ENCODE measurements at places on chromosomes 13 and 19. TPM values are rescaled to one million over a fixed set of nuclear protein-coding genes. Genes with fewer than 3 reads are reported as not detected.
A peak's percentile ranks its signal among the peaks of the same experiment; 100 is the strongest.

VRK3 gene
- 71.3 TPM for total RNA-seq

TMEM238 gene
- 23.0 TPM for total RNA-seq

DNA sequence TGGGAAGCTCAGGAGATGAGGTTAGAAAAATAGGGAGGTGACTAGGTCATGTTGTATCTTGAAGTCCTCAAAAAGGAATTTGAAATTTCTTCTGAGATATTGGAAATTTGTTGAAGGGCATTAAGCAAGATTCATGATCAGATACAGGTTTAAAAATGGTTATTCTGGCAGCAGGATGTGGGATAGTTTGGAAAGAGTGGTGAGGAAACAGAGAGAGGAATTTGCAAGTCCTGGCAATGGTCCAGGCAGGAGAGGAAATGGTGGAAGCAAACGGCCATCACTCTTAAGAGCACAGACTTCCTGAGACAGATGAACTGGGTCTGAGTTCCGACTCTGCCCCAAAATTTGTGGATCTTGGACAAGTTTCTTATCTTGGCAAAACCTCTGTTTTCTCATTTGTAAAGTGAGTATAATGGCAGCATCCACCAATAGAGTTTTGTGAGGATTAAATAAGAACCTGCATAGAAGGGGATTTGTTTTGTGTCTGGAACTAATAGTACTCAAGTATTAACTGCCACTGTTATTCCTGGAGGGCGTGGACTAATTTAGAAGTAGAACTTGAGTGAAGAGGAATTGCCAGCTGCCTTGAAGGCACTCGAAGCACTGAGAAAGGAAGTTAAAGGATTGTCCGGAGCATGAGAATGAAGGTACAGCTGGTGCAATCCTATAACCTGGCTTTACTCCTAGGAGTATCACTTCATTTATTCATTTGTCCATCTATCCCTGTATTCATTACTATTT is 99.6 kb downstream of the CCNA1 start:
- no peak for DNase-seq

DNA sequence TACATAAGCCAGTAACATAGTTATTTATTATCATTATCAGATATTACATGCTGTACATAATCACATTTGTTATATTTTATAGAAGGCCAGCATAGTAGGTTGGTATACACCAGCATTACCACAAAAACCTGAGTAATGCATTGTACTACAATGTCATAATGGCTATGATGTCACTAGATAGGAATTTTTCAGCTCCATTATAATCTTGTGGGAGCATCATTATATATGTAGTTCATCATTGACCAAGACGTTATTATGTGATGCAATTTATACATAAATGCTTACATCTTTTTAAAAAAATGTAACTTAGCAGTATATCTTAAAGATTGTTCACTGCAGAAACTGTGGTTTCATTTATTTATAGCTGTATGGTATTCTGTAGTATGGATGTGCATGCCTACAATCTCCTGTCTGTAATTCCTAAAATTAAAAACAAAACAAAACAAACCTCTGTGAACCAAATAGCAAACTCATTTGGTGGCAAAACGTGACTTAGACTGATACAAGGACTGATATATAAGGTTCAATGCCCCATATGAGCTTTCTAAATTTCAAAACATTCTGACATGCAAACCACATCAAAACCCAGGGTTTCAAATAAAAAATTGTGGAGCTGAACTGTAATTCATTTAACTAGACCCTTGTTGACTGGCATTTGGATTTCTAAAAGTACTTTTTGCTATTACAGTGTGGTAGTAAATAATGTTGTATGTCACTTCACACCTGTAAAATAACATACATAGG is 250.9 kb downstream of the DLEU7 start:
- no peak for DNase-seq

- peak; percentile 67 for DNase-seq
Observed at GRCh38 chr13:113951246-113951999, 22.5 kb downstream of the C13orf46 start.

- DNase-seq = no peak
Observed at GRCh38 chr19:39166571-39167391, 30.0 kb upstream of the NCCRP1 start.

GRCh38 chr19:17090583-17090982 is 15.0 kb downstream of the MYO9B start:
- peak; percentile 59 for DNase-seq

DNA sequence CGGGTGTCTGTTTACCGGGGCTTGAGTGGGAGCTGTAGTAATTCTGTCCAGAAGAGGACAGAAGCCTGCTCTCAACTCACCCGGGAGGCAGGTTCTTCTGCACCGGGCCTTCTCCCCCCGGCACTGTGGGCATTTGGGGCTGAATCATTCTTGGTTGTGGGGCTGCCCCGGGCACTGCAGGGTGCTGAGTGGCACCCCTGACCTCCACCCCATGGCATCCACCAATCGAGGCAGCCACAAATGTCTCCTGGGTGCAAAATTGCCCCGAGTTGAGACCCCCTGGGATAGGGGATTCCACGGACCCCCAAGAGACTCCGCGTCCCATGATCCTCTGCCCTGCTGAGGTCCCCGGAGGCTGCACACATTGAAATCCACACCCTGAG is 68.8 kb downstream of the GNG7 start:
- no peak for DNase-seq

LGALS4 gene
- 1.4 TPM for total RNA-seq

OR10H3 gene
- not detected for total RNA-seq

GRCh38 chr19:9070066-9070465 is 16.8 kb upstream of the OR1M1 start:
- DNase-seq = no peak

GRCh38 chr13:111327730-111328573 is 7.5 kb downstream of the TEX29 start:
- peak; percentile 34 for DNase-seq

- no peak for DNase-seq
Observed at GRCh38 chr19:38710928-38711725, 33.1 kb downstream of the CAPN12 start.

TUBGCP3 gene
- 53.0 TPM for total RNA-seq

GRCh38 chr19:45995715-45996385 is 583 bp downstream of the CCDC61 start:
- DNase-seq = no peak

PRR22 gene
- 2.1 TPM for total RNA-seq

DNA sequence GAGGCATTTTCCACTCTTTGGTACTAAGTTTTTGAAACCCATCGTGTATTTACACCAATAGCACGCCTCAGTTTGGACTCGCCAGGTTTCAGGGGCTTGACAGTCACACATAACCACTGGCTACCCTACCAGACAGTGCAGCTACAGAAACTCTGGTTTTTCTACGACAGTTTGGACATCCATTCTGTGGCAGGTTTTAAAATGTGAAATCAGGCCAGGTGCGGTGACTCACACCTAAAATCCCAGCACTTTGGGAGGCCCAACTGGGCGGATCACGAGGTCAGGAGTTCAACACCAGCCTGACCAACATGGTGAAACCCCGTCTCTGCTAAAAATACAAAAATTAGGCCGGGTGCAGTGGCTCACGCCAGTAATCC is 13.2 kb downstream of the KDELR1 start:
- no peak for DNase-seq

ZNF547 gene
- total RNA-seq = 3.5 TPM

GRCh38 chr13:102846261-102847015 is 606 bp downstream of the ERCC5 start:
- DNase-seq = peak; percentile 74

DNA sequence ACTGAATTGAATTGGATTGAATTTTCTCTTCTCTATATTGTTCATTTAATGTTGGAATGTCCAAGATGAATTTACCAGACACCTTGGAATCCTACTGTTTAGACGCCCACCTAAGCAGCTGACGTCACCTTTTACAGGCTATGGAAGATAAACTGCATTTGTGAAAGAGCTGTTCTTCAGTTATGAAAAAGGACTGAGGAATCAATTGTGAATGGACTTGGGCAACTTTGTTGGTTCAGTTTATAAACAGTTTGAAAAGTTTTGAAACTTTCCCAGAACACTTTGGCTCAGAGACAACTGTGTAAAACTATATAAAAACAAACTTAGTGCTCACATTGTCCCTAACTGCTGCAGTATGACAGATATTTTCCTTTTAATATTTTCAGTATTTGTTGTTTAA is 590.8 kb upstream of the SPRY2 start:
- no peak for DNase-seq

GRCh38 chr19:47284324-47284899 is 9.7 kb downstream of the INAFM1 start:
- DNase-seq = no peak

GRCh38 chr13:104321756-104322155 is 1255.5 kb upstream of the SLC10A2 start:
- no peak for DNase-seq

GRCh38 chr13:29473166-29473565 is 122.3 kb downstream of the SLC7A1 start:
- DNase-seq = no peak

DNA sequence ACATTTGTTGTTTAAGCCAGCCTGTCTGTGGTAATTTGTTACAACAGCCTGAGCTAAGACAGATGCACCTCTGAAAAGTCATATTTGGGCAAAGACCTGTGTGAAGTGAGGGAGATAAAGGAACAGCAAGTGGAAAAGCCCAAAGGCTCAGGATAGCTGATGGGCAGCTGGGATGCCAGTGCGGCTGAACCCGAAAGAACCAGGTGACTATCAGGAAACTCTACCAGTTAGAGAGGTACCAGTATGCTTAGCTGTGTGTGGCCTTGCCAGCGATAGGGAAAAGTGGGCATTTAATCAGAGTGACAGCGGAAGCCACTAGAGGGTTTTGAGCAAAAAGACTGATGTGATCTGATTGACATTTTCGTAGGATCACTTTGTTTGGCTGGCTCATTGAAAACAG is 764.8 kb upstream of the GPC6 start:
- DNase-seq = no peak

- no peak for DNase-seq
Observed at GRCh38 chr13:105464249-105464648, 1071.2 kb downstream of the EFNB2 start.

ZNF471 gene
- total RNA-seq = 0.55 TPM

GRCh38 chr19:39038098-39038497 is 5.7 kb upstream of the FBXO27 start:
- DNase-seq = no peak

NR1H2 gene
- 62.2 TPM for total RNA-seq

DNA sequence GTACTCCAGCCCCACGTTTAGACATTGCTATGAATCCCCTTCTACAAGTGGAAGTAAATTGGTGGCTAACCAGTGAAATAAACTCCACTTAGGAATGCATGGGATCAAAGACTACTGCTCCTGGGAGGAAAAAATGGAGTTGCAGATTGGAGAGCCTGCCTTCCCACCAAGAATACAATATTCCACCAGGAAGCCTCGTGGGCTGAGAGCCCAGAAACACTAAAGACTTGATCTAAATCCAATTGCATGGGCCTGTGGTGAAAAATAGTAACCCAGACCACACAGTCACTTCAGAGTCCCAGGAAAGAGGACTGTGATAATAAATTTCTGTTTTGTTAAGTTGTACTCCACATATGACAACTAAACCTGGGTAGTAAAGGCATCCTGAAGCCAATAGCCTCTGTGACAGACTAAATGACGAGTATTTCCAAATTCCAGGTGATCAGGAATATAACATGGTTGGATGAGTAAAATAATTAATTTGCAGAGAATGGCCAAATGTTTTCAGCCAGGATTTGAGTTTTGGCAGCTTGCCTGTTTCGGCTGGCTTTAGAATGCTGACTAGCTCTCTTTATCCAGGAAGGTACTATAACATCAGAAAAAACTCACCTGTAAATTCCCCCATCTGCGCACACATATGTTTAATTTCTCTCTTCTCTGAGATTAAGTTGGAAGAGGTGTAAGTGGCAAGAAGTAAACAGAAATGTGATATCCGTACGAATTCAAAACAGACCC is 480.3 kb downstream of the LIG4 start:
- no peak for DNase-seq

Measured in activated CD8-positive, alpha-beta memory T cell treated with anti-CD3 and anti-CD28 coated beads, Interleukin-2, amount 10 ng/mL, durations not matched to agents 7 days and 5 days (primary cell).